Stimulated activated CD4-positive, alpha-beta T cell treated with anti-CD3 and anti-CD28 coated beads, Interleukin-4, amount 100 ng/mL, for 24 hours (primary cell): ENCODE measurements at places on chromosomes 5 and 9.

DNA sequence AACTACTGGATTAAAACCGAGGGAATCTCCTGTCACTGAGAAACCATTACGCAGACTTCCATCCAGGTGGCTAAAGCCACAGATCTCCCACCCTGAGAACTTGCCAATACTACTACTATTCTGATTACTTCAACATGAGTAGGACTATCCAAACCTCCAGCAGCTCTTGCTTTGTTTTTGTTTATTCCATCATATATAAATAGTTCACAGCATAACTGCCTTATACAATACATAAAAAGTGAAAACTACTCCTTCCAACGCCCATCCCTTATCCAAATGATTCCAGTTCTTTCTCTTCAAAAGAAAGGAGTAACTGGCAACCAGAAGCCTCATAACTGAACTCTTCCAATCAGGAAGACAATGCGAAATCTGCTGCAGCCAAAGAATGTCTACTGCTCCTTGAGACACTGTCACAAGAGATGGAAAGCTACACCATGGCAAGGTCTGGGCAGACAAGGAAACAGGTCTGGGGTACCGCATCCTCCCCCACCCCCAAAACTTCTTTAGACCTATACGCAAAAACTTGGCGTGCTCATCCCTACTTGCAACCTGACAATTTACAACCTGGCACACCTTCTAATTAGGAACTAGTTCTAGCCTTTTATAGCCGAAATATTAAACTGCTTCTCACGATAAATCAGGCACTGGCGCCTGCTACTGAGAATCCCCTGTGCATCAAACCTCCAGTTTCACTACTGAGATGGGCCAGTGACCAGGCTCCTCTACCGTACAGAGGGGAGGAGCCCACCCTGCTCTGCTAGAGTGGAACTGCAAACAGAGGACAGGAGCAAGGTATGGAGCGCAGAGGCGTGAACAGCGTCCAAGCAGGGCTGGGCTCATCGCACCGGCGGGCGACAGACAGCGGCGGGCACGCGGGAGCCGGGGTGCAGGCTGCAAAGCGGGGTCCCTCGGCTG, 986 bp downstream of the PLPP1 start:
- DNase-seq, result no peak

GRCh38 chr5:128669803-128670202, 131.8 kb upstream of the FBN2 start:
- no peak for DNase-seq

DNA sequence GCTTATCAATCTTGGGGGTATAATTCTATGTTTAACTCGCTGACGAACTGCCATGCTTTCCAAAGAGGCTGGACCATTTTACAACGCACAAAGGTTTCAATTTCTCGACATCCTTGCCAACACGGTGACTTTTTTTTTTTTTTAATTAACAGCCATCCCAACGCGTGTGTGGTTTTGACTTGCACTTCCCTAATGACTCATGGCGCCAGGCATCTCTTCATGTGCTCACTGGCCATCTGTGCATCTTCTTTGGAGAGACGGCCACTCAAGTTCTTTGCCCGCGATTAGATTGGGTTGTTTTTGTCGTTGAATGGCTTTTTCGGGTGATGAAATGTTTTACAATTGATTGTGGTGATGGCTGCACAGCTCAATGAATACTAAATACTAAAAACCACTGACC, 12.5 kb upstream of the CARD9 start:
- no peak for DNase-seq

- DNase-seq, result no peak
Measured at GRCh38 chr9:115291841-115292240, 173.9 kb upstream of the TNC start.

GRCh38 chr9:27864644-27865438, 291.6 kb upstream of the C9orf72 start:
- no peak for DNase-seq

GRCh38 chr9:95808011-95808410, 67.5 kb upstream of the ERCC6L2 start:
- no peak for DNase-seq

DNA sequence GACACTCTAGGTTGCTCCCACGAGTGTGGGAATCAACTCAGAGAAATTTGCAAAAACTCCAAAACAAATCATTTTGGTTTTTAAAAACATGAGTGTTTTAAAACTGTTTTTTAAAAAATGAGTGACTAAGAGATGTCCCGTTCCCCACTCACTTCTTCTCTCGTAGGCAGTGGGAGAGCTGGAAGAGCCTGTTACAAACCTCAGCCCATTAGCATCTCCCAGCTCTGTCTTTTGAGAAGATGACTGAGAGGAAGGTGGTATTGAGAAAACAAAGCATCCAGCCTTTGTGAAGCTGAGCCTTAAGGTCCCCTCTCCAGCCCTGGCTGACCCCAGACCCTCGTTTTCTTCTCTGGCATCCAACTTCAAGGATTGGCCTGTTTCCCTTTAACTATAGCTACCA, 4.7 kb upstream of the ANKRD33B start:
- no peak for DNase-seq

DNA sequence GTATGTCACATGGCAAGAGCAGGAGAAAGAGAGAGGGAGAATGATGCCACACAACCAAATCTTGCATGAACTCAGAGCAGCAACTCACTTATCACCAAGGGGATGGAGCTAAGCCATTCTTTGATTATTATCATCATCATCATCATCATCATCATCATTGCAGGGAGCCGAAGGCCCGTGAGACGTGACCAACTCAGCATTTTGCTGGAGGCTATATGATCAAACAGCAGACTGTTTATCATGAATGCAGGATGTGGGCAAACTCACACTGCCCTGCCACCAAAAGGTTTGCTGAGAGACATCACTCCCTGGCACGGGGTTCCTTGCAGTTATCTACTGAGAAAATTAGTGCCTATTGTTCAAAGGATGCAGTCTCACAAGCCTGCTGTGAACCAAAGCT, 8.6 kb upstream of the ZNF169 start:
- no peak for DNase-seq

DNA sequence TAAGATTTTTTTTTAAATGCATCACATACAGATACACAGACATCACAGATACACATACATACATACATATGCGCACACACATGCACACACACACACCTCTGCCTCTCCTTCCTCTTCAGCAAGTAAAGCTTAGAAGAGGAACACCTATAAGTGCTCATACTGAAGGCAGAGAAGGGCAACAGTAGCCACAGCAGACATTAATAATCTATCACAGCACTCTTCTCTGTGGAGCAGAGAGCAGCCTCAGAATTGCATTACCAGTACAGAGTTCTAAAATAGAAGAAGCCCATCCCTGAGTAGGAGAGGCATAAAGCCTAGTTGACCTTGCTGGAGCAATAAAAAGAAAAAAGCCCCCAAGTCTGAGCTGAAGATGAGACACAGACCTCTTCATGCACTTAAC, 110.6 kb downstream of the MLLT3 start:
- DNase-seq, result no peak

DNA sequence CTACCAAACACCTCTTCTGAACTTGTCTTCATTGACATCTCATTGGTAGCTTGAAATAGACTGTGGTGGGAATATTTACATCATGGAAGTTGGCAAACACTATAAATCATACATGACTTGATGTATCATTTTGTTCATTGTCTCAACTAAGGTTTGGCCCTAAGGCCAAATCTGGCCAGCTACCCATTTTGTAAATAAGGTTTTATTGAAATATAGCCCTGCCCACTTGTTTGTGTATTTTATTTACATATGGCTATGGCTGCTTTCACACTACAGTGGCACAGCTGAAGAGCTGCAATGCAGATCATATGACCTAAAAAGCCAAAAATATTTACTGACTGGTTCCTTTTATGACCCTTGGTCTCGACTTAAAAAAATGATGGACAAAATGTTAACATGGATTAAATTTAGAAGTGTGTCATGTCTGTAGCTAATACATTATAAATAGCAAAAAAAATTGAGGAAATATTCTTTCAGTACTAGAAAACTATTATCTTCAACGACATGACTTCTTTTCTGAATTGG, 22.1 kb downstream of the FAM240B start:
- DNase-seq, result no peak

DNA sequence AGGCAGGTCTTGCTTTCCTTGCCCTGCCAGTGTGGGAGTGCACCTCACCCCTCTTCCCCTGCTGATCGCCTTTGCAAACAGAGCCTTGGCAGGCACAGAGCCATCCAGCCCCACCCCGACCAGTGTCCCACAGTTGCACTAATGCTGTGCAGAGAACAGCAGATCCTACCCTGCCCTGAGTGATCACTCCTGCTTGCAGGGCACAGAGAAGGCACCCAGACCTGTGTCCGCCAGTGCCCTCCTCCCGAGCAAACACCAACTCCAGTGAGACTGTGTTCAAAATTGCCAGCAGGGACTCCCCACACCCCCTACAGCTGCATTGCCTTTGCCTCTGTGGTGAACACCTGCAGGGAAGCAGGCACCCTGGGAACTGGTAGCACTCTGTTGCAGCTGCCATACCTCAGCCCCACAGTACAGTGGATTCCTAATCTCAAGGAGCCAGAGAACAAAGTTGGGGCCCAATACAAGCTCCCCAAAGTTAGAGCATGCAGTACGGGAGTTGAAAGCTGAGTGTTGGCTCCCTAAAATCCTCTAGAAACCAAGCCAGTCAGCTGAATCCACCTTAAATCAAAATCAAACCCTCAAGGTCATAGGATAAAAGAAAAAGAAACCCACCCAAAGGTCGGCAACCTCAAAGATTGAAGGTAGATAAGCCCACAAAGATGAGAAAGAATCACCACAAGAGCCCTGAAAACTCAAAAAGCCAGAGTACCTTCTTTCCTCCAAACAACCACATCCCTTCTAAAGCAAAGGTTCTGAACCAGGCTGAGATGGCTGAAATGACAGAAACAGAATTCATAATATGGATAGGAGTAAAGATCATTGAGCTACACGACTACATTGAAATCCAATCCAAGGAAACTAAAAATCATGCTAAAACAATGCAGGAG, 92.9 kb upstream of the PIK3R1 start:
- DNase-seq, result no peak

GRCh38 chr5:65356274-65356673, 125.4 kb downstream of the ADAMTS6 start:
- no peak for DNase-seq

DNA sequence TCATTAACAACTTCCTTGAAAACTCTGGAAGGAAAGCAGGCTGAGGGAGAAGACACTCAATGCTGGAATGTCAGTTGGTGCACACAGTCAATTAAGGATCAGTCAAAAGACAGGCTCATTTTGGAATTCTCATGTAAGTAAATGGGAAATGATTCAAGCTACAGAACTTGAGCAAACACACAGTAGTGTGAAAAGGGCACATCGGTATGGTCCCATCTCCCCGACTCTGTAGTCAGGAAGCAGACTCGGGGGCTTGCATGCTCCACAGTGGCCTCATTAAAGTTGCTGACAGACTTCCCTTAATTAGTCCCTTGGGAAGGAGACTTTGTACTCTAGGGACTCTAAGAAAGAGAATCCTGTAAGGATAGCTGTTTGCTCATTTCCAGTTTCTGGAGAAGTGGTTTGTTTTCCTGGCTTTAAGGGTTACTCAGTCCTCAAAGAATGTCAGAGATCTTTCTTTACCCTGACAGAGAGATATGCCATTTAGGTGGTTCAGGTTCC, 339.2 kb downstream of the ADAMTS6 start:
- DNase-seq, result no peak

DNA sequence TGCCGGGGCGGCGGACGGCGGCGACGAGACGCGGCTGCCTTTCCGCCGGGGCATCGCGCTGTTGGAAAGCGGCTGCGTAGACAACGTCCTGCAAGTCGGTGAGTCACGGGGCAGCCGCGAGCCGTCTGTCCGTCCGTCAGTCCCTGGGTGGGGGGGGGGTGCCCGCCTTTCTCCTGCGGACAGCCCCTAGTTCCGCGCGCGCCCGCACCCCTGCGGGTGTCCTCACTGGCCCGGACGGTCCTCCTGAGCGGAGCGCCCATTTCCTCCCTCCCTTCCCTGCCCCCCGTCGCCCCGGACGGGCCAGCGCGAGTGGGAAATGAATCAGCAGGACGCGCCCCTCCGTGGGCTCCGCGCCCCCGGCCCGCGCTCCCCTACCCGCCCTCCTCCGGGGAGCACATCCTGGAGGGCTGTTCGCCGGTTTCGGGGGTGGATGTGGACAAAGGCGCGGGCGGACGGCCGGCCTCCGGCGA, 828 bp downstream of the ZSWIM6 start:
- peak; percentile 18 for DNase-seq

GRCh38 chr5:44542470-44542869, 153.2 kb upstream of the FGF10 start:
- no peak for DNase-seq

- no peak for DNase-seq
Measured at GRCh38 chr9:84125046-84125445, 144.4 kb downstream of the RMI1 start.

- DNase-seq, result peak; percentile 50
Measured at GRCh38 chr5:135890867-135891266, 4.8 kb downstream of the IL9 start.

DNA sequence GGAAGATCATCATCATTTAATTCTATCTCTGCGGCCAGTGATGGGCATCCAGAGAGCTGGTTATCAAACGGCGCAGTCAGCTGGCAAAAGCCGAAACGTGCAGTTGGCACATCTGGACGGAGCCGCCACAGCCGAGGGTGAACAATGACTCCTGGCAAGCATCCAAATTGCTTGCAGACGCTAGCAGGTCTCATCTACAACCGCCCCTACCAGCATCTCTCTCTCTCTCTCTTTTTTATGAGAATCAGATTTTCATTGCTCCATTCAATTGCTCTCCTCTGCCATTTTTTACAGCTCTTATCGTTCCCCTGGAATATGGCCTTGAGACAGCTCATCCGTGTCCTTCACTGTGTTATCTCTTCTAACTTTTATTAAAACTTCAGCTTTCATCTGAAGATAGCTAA, 165.2 kb downstream of the MAPKAP1 start:
- DNase-seq, result no peak

DNA sequence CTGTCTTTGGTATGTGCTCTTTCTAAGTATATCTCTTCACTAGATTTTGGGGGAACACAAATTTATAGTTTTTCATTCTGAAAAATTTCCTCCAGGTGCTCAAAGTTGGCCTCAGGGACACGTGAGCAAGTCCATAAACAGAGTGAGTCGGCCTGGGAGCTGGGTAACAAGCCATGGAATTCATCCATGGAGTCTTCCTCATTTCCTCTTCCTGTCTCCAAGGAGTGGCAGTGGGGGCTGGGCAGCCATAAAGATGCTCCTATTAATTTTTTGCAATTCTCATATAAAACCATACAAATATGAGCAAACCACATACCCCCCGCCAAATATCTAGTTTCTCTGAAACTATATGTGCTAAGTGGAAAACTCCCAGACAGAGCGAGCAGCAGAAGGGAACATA, 136.6 kb upstream of the OTULINL start:
- no peak for DNase-seq

GRCh38 chr9:91056917-91057316, 255.3 kb downstream of the SYK start:
- DNase-seq, result no peak

DNA sequence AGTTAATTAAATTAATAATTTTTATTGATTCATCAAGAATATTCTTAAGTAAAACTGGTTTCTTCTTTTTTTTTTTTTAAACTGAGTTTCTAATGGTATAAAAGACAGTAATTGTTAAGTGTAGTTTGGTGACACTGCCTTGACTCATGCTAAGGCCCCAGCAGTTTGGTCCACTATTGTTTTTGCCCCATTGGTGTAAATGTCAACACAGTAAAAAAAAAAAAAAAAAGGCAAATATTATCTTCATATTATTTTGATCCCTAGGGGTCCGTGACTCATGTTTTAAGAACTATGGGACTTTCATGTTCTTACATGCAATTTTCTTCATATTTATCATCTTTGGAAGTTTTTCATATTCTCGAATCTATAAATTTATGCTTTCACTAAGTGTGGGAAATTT, 29.2 kb upstream of the JAK2 start:
- no peak for DNase-seq

GRCh38 chr9:16337322-16338029, 533.0 kb downstream of the BNC2 start:
- DNase-seq, result no peak
